Hematopoietic multipotent progenitor cell (in vitro differentiated cells): ENCODE measurements at places on chromosomes 1 and 21.

- DNase-seq: peak; percentile 31
Observed at GRCh38 chr1:206685334-206685768, 646 bp downstream of the MAPKAPK2 start.

- DNase-seq: no peak
Observed at GRCh38 chr1:245771511-245772281, 616.9 kb downstream of the KIF26B start.

DNA sequence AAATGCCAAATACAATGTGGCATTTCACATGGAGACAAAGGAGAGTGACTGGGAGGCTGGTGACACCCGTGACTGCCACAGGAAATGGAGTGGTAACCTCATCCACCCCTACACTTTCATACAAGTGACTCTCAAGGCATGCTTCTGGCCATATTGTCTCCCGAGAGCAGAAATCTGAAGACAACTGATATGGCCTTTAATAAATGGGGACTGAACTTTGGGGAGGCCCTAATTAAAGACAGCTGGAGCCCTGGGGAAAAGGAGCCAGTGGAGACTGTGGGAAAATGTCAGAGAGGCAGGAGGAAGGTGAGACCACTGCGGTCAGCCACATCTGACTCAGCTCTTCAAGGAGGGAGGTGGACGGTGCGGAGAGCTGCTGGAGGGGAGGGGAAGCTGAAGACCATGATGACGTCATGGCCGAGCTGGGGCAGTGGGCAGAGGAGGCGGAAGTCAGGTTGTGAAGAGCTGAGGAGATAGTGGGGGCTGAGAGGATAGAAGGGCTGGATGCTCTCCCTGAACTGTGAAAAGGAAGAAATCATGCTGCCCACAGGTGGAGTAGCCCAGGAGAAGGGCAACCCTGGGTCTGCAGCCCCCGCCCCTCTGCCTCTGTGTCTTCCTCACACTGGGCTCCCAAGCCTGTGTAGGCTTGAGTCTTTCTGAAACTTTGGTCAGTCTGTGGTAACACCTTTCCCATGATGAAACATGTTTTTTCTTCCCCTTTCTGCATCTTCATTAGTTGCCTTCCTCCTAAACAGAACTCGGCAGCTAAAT, 14.0 kb upstream of the NCF2 start:
- DNase-seq: peak; percentile 37

- no peak for DNase-seq
Observed at GRCh38 chr21:44267655-44268142, 6.0 kb upstream of the DNMT3L start.

GRCh38 chr1:227896710-227897655, 50.7 kb downstream of the WNT9A start:
- no peak for DNase-seq

DNA sequence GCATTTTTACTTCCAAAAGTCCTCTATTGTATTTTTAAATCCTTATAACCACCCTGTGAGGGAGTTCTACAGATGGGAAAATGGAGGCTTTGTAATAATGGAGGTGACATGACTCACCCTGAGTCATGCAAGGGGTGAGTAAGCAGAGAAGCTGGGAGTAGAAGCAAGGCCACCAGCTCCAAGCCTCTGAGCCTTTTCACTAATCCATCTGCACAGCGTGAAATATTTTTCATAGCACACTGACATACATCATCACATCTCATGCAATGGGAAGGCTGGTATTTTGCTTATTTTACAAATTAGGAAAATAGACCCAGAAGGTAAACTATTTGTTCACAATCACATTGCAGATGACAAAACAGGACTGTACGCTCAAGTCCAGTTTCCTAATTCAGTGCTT, 96.9 kb downstream of the KCNH1 start:
- DNase-seq: no peak

DNA sequence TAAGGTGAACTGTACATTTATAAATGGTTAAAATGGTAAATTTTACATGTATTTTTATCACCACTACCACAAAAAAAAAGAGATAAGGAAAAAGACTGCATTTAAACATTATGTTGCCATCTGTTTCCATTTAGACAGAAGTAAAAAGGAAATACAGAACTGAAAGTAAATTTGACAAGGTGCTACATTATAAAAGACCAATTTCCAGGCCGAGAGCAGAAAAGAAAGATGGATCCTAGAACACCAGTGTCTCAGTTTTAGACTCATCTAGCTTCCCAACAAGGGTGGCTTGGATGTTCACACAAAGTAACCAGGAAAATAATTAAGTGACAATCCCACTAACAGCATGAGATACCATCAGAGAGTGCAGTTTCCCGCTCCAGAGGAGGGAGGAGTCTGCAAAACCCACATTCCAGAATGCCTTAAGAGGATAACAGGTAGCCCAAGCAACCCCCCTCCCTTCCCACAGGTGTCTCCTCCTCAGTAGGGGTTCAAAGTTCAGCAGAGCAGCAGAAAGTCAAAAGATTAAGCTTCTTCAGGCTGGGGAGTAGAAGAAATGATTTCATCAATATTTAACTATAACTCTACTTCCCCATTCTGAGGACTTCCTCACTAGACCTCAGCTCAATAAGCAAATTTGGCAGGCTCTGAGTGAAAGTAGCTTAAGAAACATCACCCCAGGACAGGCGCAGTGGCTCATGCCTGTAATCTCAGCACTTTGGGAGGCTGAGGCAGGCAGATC, 11.8 kb downstream of the TPM3 start:
- peak; percentile 65 for DNase-seq
